ENCODE measurements at places on chromosomes 6 and 20.

DNA sequence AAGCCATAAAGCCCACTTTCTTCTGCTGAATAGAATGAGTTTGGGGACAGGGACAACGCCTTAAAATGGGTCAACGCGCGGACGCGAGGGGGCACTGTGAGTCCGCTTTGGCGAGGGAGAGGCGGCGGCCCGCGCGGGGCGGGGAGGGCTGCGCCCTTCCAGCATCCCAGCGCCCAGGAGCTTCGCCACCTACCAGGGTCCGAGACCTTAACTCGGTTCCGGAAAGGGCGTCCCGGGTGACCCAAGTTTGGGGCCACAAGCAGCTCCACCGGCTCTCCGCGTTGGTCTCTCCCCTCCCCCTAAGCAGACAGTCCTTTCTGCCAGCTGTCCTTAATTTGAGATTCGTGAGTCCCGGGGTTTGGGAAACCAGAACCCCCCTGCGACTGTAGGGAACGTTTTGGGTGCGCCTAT is 1.8 kb upstream of the SAMD5 start:
- DNase-seq: no peak

- no peak for DNase-seq
These were observed 1.5 kb downstream of the SYNDIG1 start for GRCh38 chr20:24470746-24471582.

- DNase-seq: no peak
These were observed 333.5 kb upstream of the MAN1A1 start for GRCh38 chr6:119683031-119683430.

- no peak for DNase-seq
These were observed 576.4 kb downstream of the HTR1B start for GRCh38 chr6:76886900-76887299.

- no peak for DNase-seq
These were observed 6.5 kb downstream of the CEP162 start for GRCh38 chr6:84220809-84221409.

- no peak for DNase-seq
These were observed 18.9 kb upstream of the ADGRF5 start for GRCh38 chr6:46940433-46941226.

GRCh38 chr6:103983011-103983410 is 876.7 kb downstream of the HACE1 start:
- DNase-seq: no peak

DNA sequence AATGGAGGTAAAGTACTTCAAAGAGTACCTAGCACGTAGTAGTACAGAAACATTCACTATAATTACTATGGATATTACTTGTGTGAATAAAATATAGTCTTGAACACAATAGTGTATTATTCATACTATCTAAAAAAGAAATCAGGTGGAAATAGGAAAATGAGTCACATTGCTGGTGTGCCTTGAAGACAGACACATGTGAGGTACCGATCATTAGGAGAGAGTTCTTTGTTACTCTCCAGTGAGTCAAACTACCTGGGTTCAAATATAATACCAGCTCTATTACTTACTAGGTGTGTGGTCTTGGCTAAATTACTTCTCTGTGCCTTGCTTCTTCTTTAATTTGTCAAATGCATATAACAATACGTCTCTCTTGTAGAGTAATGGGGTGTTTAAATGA is 50.8 kb upstream of the BEND6 start:
- DNase-seq: no peak

DNA sequence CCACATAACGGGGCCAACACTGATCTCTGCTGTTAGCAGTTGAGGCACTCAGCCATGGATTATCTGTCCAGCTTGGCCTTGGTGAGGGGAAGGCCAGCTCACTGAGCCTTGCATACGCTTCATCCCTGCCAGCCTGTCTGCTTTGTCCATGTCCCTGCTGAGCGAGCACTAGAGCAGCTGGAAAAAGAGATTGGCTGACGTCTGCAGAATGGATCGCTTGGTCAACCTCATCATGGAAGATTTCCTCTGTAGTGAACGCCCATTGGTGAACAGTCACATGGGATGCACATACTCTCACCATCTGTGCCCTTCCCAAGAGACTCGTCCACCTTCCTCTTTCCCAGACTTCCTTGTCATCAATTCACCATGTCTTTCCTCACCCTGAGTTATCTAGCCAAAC is 26.9 kb downstream of the MUC22 start:
- no peak for DNase-seq

DNA sequence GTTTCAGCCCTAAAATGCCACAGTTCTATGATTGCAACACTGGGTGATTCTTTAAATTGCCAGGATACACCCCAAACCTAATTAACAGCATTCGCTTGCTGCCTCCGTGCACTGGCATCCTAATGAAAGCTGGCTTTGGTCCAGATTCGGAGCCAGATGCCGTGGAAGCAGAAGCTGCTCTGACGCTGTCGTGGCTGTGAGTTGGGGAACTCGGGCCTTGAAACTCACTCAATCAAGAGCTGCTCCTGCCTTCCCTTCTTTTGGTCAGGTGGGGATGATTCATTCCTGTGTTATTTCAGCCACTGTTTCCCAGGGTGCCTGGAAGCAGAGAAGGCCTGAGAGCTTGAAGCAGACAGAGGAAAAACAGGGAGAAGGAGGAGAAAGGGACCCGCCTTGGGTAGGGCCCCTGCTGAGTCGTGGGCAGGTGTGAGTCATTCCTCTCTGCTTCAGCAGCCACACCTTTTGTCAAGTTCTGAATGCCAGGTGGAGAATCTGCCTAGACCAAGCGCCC is 36.2 kb upstream of the DSP start:
- no peak for DNase-seq

GRCh38 chr6:36319436-36319762 is 17.3 kb downstream of the BNIP5 start:
- no peak for DNase-seq

DNA sequence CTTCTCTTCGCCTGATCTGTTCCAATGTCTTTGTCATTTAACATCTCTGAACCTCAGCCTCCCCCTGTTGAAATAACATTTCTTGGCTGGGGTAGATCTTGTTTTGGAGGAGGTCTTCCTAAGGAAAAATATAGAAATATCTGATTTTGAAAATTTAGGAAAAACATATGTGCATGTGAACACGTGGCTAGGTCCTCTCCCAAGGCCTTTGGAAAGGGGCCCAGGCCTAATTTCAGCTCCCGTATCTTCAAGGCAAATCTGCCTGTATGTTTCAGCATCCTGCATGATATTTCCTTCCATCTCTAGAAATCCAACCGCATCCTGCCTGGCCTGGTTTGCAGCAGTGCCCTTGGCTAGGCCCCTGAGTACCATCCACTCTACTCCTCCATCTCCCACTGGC is 261.2 kb downstream of the PHACTR1 start:
- no peak for DNase-seq

GRCh38 chr6:118542184-118542952 is 5.7 kb upstream of the PLN start:
- no peak for DNase-seq

DNA sequence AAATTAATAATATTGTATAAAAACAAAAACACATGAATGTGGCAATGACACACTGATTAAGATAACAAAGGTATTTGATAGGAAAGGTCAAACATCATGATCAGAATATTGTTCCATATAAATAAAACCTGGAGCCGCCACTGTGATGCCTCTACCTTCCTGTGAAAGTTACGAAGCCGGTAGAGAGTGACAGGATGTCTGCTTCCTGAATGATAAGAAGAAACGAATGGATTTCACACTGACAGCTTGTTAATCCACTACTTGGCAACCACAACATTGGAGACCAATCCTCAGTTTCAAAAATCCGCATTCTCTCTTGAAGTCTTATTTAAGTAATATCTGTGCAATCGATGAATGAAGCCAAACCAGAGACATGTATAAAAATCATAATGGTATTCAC is 315.1 kb downstream of the HDGFL1 start:
- no peak for DNase-seq

DNA sequence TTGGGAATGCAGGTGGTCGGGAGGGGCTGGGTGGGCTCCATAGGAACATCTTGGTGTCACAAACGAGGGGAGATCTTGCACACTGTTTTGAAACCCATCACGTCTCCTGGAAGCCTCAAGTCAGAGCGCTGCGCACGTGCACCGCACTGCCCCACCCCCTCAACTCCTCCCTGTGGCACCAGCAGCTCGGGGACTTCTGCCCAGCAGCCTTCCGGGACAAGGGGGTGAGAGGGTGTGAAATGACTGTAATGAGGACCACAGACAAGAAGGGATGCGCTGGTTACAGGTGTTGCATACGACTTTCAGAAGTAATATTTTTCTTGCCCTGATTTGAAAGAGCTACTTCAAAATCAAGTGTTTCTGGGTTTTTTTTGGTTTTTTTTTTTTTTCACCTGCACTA is 60.3 kb downstream of the FOXC1 start:
- no peak for DNase-seq

DNA sequence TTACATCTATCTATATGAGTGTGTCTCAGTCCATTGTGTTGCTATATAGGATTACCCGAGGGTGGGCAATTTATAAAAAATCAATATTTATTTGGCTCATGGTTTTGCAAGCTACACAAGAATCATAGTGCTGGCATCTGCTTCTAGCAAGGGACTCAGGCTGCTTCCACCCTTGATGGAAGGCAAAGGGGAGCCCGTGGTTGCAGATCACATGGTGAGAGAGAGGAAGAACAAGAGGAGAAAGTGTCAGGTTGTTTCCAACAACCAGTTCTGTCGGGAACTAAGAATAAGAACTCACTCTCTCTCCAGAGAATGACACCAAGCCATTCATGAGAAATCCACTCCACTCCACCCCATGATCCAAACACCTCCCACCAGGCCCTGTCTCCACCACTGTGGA is 48.2 kb upstream of the TENT5A start:
- no peak for DNase-seq

- no peak for DNase-seq
These were observed 116.5 kb upstream of the LAMP5 start for GRCh38 chr20:9397928-9398327.
